ENCODE measurements at places on chromosomes 13 and 19.
A peak's percentile ranks its signal among the peaks of the same experiment; 100 is the strongest.

DNA sequence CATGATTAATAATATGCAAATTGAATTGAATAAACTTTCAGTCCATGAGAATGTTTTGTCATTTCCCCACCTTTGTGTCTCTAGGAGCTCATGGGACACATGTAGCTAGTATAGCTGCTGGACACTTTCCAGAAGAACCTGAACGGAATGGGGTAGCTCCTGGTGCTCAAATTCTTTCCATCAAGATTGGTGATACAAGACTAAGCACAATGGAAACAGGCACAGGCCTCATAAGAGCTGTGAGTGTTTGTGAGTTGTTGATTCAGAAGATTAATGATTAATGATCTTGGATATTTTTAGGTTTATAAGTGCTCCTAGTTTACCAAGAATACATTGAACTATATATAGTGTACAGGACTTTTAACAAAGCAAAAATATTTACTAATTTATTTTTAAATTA lies 30.1 kb downstream of the TPP2 start:
- no peak for DNase-seq

DNA sequence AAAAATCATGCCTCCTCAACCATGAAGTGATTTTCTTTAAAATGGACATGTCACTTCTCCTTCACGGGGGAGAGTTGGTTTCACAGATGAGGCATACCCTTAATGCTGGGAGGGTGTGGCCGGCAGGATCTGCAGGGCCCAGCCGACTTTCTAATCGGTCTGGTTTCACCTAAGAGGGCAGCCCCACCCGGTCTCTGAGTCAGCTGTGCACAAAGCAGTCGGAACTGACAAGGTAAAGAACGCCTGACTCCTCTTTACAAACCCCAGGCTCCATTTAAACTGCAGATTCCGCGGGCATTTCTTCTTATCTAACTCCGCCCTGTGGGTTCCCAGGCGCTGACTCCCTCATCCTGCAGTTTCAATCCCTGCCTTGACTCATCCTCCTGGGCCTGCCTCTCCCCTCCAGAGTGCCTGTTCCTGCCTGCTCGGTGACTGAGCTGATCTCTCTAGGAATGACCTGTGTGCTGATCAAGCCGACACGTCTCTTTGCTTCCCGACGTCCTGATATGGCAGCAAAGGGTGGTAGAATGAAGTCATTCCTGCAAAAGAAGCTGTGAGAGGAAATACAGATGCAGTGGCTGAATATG lies 63.4 kb downstream of the EFNB2 start:
- no peak for DNase-seq

GRCh38 chr19:4452230-4452990 lies 5.2 kb downstream of the UBXN6 start:
- DNase-seq: no peak

DNA sequence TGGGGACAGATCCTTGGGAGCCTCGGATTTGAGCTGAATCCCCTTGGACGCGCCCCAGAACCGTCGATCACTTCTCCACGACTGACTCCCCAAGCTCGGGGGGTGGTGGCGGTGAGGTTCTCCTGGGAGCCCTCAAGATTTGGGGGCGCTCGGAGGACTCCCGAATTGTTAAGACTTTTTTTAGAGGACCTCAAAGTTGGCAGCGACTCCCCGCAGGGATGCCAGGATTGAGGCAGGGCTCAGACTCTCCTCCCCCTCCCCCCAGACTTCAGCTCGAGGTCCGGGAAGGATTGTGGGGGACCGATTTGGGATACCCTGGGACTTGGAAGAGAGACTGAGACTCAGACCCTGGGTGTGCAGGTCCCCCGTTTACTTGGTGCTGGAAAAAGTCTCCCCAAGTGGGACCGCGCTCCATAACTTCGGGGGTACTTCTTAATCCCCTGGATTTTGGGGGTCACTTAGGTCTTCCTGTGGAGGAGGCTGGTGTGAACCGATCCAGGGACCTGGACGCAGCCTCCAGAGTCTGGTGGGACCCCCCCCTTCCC lies 665 bp downstream of the VASP start:
- no peak for DNase-seq

DNA sequence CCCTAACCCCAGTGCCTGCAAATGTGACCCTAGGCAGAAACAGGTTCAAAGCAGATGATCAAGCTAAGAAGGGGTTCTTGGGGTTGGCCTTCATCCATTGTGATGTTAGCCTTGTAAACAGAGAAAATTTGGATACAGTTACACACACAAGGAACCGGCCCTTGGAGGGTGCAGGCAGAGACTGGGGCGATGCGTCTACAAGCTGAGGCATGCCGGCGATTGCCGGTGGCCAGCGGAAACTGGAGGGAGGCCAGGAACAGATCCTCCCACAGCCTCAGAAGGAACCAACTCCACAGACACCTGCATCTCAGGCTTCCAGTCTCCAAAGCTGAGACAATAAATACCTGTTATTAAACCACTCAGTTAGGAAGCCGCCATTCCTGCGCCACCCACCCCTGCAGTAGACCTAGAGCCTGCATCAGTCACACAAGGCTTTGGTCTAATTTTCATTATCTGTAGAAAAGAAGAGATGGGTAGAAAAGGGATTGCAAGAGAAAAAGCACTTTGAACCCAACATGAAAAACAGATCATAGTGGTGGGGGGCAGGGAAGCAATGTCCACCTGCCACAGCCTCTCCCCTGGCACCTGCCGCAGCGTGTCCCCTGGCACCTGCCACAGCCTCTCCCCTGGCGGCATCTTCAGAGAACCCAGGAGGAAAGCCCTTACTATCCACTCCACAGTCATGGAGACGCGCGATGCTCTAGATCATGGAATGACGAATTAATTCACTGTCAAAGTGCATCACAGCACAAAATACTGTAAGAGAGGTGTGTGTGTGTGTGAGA lies 119.7 kb upstream of the SOX1 start:
- no peak for DNase-seq

DNA sequence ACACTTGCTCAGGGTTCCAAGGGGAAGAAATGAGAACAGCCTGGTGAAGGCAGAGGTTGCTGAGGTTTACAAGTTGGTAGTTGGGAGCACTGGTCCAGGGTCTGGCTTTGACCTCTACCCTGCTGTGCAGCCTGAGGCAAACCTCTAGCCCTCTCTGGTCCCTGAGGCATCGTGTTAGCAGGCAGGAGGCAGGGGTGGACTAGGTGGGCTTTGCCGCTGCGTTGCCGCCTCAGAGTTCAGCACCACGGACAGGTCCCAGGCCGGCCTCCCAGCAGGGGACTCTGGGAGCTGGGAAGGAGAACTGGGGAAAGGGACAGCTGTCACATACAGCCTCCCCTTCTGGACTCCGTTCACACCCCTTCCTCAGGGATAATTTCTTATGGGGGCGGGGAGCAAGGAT lies 3.1 kb downstream of the NCAN start:
- DNase-seq: peak; percentile 7

DNA sequence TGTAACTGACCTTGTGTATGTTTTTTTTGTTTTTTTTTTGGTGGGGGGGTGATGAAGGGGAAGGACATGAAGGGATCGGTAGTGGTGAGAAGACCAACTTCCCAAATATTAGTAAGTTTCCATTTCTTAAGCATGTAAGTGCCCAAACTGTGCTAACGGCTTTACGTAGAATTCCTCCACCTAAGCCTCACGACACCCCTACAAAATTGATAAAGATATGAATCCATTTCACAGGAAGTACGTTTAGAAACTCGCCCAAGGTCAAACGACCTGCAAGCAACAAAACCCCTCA lies 649 bp downstream of the UQCRFS1 start:
- no peak for DNase-seq

- DNase-seq: no peak
Observed at GRCh38 chr13:85586422-85586831, 212.8 kb downstream of the SLITRK6 start.

GRCh38 chr13:43441899-43442499 lies 344.8 kb downstream of the ENOX1 start:
- no peak for DNase-seq

GRCh38 chr13:54901316-54901715 lies 1872.7 kb downstream of the OLFM4 start:
- no peak for DNase-seq

DNA sequence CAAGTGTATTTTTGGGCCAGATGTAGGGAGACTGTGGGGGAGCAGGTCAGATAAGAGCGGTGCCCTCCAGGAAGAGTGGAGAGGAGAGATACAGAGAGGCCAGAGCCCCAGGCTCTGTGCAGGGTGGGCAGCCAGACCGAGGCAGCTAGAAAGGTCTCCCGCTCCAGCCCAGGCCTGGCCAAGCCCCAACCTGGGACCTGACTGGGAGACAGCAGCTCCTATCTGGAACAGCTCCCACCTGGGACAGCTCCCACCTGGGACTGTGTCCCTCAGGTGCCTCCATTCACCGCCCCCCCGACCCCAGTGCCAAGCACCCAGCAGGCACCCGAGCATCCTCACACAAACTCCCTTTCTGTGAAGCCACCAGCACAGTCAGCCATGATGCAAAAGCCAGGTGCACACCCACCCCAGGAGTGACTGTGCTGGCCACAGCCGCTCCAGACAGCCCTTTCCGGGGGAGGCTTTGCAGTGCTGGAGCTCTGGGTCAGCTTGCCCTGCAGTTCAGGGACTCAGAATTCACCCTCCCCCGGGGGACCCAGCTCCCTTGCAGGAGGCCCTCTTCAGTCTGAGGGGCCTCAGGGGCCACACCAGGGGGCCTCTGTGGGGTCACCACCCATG lies 2.1 kb upstream of the GRTP1 start:
- no peak for DNase-seq

GRCh38 chr19:36939153-36939552 lies 23.0 kb downstream of the ZNF568 start:
- DNase-seq: no peak

- no peak for DNase-seq
Observed at GRCh38 chr13:53941588-53942190, 913.1 kb downstream of the OLFM4 start.

DNA sequence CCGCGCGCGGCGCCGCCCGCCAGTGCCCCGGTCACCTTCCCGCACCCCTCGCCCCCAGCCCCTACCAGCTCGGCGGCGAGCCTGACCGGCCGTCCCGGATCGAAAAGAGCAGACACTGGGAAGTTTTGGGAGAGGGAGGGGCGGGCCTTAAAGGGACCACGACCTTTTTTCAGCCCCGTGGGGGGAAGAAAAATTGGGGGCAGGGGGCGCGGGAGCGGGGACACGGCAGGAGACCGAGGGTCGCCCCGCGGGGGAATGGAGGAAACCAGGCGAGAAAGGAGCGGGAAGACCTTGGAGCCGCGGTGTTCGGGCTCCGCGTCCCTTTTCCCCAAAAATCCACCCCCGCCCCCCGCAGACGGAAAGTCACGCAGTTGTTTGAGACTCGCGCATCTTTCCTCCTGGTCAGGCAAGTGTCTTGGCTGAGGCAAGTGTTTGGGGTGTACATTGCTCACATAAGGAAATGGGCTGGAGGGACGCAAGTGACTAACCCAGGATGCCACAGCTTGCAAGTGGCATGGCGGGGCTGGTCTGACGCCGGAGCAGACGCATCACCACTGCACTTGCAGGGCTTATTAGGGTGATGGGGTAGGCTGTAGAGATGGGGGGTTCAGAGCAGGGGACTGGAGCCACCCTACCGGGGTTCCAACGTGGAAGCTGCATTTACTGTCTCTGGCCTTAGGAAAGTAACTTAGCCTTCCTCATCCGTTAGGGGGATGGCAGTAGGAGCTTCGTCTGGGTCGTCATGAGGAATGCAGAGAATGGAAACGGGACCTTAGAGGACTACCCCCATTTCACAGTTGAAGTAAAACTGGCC lies 2.7 kb upstream of the HNRNPL start:
- DNase-seq: peak; percentile 76

DNA sequence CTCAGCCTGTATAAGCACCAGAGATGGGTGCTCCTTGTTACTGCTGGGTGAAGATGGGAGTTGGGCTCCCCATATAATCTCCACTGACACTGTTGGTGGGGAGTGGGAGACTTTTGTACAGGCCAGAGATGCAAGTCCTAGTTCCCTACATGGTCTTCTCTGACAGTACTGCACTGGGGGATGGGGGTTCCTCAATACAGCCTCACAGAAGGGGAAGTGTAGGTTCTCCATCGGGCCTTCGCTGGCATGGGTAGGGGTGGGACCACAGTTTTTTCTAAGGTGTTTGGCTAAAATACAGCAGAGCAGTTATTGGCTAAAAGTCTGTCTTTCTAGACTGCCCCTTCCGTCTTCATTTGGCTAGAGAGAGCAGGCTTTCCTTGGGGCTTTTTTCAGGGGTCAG lies 167.2 kb upstream of the SERP2 start:
- DNase-seq: no peak

GRCh38 chr13:34777089-34777913 lies 164.8 kb upstream of the NBEA start:
- no peak for DNase-seq

DNA sequence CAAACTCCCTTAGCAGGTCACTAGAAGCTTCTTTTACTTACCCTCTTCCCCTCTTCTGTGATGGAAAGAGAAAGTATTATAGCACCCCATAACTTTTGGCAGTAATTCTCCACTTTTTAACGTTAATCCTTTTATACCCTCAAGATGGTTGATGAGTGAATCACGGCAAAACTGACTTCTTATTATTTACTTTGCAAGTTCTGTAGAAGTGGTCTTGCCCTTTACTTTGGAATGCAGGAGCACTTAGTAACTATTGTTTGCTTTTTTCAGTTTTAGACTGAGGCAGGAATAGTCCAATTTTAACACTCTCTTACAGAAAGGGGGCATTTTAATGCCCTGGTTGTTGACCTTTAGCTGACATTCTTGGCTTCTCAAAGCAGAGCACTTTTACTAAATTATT lies 260.1 kb downstream of the LMO7 start:
- DNase-seq: no peak

GRCh38 chr13:73943137-73943964 lies 190.9 kb downstream of the KLF12 start:
- peak; percentile 56 for DNase-seq

DNA sequence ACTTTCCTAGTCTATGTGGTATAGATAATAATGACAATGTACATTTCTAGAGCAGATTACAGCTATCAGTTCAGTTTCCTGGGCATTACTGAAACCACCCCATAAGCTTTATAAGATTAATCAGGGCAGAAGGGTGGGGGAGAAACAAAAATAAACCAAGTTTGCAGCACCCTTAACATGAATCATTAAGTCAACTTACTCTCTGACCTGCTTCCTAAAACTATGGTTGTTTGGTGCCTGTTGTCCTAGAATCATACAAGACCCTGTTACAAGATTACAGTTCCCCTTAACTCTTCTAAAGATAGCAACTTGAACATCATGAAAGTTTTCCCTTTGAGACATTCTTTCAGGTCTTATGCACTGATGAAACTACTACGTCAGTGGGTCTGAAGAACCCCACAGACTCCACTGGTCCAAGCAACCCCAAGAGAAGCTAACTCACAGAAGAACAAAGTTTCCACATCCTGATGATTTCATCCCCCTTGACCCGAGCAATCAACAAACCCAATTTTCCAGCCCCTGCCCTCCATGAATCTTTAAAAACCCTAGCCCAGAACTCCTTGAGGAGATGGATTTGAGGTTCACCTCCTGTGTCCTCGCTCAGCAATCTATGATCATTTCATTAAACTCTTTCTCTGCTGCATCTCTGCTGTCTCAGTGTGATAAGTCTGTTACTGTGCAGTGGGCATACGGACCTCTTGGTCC lies 336.5 kb downstream of the FOXO1 start:
- no peak for DNase-seq
